ENCODE measurements at places on chromosomes 6 and 20. TPM values are rescaled to one million over a fixed set of nuclear protein-coding genes. Genes with fewer than 3 reads are reported as not detected.
A peak's percentile ranks its signal among the peaks of the same experiment; 100 is the strongest.

DNA sequence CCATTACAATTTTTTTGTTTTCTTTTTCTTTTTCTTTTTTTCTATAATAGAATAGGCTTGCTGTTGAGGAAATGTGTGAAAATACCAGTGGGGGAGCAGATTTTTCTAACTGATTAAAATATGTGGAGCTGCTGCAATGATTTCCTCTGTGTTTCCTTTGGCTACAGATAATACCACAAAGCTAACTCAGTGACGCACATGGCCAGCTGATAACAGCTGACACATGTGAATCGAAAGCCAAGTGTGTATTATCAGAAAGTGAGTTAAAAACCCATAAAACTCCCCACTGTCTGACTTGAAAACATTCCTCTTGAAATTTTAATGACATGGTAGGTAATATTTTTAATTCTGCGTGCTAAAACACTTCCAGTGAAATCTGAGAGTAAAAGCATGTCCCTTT lies 70.8 kb upstream of the AHI1 start:
- DNase-seq = peak; percentile 73

DNA sequence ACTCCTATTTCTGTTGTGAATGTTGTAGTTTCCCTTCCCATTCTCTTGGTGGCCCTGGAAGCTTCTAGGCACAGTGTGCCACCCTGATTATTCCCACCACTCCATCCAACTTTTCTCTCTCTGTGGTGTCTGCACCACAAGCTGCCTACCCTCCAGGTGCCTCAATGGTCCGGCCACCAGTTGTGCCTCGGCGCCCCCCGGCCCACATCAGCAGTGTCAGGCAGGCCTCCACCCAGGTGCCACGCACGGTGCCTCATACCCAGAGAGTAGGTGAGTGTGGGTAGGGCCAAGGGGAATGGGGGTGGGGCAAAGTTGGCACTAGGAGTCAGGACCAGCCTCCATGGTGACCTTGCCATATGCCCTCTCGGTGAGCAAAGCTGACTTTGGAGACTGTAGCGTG lies 23.1 kb downstream of the PABPC1L start:
- DNase-seq = no peak

DNA sequence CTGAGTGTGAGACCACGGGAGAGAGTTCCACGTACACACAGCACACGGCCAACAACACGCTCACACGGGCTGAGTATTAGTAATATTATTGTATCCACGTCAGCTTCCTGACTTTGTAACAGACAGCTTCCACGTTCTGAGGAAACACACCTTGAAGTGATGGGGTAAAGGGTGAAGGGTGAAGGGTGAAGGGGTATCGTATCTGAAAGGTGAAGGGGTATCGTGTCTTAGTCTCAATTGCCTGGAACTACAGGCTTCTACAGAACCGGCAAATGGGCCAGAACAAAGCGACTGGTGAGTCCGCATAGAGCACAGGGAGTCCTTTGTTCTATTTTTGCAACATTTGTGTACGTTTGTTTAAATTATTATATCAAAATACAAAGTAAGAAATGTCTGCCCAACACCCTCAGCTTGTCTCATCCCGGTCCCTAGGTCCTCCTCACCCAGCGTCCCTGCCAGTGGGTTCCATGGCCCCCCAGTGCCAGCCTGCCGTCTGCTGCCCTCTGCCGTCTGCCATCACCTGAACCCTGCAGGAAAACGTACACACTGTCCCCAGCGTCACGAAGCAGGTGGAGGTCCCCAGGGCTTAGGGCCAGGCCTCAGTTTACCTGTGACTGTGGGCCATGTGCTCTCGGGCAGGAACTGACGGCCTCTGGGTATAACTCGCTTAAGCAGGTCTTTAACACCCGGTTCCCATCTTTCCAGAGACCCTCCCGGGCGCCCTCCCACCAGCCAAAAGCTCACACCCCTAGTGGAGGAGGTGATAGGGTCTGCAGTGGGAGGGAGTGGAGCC lies 4.4 kb upstream of the HELZ2 start:
- no peak for DNase-seq

DNA sequence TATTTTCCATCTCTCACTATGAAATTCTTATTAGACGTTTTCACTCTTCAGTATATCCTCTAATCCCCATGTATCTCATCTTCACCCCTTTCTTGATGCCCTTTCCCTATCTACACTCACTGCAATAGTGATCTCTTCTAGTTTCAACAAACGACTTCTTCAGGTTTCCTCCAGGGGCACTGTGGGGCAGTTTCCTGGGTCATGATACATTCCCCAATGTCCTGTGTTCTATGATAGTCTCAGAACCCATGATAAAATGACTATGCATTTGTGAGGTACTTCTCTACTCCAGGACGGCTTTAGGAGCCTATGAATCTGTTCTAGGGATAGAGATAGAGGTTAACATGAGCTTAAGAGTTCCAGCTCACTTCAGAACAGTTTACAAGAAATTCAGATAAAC lies 183.3 kb downstream of the FOXC1 start:
- DNase-seq = no peak

GRCh38 chr20:62854121-62854520 lies 7.5 kb downstream of the TCFL5 start:
- DNase-seq = no peak

The RSPO3 gene
- not detected for total RNA-seq

The ZNF391 gene
- 1.8 TPM for total RNA-seq

The RBM38 gene
- 604 TPM for total RNA-seq

The APOM gene
- 4.6 TPM for total RNA-seq
